NCI-H69 (cell line): ENCODE measurements at places on chromosomes 4 and X.

GRCh38 chr4:921830-922331 is 10.2 kb downstream of the GAK start:
- DNase-seq, result no peak

DNA sequence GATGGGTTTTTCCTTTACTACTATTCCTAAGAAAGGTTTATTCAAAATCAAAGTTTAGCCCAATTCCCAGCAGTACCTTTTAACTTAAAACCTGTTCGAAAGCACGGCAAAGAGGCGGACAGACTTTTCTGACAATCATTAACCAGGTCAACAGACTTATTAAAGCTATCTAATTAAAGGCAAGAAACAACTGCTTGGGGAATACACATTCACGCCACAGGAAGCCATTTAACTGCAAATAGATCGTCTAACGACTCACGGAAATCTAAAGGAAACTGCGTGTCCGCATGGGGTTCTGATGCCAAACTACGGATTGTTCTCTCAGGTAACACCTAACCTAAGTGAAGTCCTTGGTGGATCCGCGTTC is 663 bp upstream of the USP53 start:
- peak; percentile 86 for DNase-seq

DNA sequence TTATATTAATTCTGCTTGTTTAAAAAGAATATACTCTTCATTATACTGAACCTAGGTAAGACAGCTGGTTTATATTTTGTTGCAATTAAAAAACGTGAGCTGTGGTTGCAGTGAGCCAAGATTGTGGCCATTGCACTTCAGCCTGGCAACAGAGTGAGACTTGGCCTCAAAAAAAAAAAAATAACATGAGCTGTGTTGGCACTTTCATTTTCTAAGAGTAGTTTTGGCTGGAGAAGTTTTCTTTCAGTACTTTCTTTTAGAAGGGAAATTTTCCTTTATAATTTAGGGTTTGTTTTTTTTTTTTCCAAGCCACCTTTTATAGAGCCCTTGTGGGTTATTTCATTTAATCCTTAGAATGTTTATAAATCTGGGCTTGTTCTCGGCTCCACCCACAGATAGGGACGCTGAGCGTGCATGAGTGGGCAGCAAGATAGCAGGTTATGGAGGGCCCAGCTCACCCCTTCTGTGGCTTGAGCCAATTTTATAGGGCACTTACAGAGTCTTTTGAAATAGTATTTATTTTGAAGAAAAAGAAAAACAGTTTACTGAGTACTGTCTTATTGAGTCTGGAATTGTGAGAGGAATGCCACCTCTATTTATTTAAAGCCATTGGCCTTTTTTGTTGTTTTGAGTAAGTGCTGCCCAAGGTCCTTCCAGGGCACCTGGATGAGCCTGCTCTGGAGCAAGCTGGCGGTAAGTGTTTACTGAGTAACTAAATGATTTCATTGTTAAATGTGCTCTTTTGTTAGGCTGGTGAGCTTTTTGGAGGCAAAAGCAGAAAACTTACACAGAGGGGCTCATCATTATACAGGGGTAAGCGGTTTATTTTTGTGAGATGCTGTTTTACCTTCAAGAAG is 60.9 kb downstream of the HTT start:
- DNase-seq, result no peak

GRCh38 chr4:112765317-112765974 is 128.5 kb downstream of the LARP7 start:
- DNase-seq, result peak; percentile 56

- no peak for DNase-seq
Observed at GRCh38 chr4:70715097-70715496, 6.7 kb upstream of the RUFY3 start.

- DNase-seq, result peak; percentile 45
Observed at GRCh38 chr4:153684182-153684970, at the start of gene TLR2. TSS of gene TLR2 (plus strand) at chr4:153684280. CDS start at chr4:153702908, 18,628 bp downstream.

DNA sequence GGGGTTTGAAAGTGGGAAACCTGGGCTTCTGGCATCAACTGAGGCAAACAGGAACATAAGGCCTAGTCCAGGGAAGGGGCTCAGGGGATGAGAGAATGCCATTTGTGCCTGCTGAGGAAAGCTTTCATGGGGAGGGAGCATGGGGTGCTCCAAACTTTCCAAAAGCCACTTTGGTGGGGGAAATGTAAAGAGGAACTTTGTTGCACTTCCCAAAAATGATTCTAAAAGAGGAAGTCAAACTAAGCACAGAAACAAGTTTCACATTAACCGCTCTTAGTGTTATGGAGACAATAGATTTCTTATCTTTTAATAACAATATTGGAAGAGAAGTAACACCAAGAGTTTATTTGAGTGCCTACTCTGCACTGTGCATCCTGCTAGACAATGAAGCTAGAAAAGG is 32.3 kb downstream of the GAB3 start:
- no peak for DNase-seq

- DNase-seq, result no peak
Observed at GRCh38 chrX:53188763-53189162, 36.2 kb downstream of the KDM5C start.

DNA sequence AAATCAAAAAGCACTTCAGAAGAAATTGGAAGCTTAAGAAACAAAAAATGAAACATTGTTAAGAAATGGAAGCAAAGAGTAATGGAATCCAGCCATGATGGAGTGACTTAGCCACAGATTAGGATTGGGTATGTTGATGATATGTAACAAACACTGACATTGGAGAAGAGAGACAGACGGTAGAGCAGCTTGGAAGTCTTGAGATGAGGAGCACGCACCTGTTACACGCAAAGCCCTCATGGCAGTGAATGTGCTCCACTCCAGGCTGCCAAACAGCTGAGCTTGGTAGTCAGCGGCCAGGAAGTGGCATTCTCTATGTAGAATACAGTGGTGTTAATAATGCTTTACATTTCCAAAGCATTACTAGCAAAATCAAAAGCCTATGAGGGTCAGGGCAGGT is 56.9 kb upstream of the GPRIN3 start:
- no peak for DNase-seq
